Hematopoietic multipotent progenitor cell treated with erythropoietin and hydrocortisone succinate and interleukin-3 and kit ligand, for 17 days (in vitro differentiated cells): ENCODE measurements at places on chromosomes 7 and 10.

- DNase-seq = no peak
These were observed 139.0 kb upstream of the MTPN start for GRCh38 chr7:136116186-136116585.

- DNase-seq = no peak
These were observed 37.1 kb downstream of the ELMO1 start for GRCh38 chr7:37411444-37412034.

- no peak for DNase-seq
These were observed 220.0 kb downstream of the FAM107B start for GRCh38 chr10:14554491-14555205.

DNA sequence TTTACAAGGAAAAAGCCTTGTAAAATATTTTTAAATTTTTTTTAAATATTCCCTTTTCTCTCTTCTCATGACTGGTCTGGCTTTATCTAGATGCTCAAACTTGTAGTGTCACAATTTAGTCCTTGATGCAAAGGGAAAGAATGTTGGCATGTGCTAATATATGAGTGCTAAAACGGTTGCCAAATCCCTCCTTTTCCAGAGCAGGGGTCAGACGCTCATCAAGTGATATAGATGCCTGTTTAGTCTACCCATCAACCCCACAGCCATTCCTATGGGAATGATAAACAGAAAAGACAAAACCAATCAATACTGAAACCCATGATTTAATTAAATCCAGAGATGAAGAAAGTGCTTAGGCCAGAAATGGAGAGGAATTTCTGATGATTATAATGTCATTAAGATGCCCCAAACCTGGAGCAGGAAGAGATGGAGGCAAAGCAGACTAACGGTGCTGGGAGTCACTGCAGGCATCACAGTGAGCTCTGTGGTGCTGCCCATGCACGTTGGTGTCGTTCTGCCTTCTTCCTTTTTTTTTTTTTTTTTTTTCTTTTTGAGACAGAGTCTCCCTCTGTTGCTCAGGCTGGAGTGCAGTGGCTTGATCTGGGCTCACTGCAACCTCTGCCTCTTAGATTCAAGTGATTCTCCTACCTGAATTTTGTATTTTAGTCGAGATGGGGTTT is 210.1 kb upstream of the STK17A start:
- no peak for DNase-seq

DNA sequence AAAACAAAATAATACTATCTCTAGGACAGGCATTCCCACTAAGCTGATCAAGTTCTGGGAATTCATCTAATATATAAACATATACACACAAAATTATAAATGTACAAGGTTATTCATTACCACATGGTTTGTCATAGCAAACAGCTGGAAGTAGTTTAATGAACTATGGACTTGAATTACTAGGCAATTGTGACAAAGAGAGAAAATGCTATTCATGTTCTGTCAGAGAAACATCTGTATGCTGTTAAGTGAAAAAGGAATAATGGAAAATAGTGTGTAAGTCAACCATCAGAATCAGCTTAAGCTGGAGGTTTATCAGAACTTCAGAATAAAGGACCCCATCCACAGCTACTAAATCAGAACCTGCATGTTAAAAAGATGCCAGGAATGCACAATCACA is 2.8 kb downstream of the ZNF248 start:
- DNase-seq = no peak

GRCh38 chr10:17249820-17250219 is 21.8 kb downstream of the VIM start:
- no peak for DNase-seq

DNA sequence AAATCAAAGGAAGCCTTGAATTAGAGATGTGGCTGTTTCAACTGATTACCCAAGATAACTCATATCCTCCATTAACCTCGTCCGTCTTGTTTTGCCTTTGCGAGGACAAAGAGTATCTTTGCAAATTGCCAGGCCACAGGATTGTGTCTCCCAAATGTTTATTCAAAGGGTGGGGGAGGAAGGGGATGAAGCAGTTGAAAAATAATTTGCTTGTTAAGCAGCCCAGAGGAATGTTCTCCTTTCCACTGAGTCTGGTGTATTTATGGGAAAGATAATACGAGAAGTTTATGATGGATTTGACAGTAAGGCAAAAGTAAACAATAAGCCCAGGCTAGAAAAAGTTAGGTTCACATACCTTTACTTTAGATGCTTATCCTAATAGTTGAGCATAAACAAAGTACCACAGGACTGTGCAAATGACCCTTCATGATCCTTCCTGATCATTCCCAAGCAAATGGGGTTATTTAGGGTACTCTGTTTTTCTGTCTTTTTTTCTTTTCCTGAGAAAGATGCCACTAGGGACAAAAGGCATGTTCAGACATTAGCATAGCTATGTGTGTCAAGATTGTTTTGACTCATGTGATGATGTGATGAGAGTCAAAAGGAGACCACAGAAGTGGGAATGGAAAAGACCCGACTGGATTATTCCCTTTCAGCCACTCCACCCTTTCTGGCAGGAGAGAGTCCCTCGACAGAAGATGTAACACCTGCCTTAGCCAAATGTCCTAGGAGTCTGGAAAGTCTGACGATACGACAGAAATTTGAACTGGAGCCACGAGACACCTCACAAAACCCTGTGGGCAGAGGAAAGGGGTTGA is 243.0 kb upstream of the GLI3 start:
- DNase-seq = no peak

DNA sequence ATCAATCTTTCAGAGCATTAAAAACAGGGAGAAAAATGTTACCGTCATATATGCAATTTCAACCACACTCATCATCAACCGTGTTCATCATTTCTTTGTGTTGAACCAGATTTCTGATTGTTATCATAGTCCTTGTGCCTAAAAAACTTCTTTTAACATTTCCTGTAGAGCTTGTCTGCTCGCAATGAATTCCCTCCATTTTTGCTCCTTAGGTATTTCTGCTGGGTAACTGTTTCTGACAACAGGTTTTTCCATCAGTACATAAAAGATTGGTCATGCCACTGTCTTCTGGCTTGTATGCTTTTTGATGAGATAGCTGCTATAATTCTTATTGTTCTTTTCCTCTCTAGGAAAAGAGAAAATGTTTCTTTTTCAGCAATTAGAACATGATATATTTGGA is 8.6 kb upstream of the RBM33 start:
- DNase-seq = no peak

GRCh38 chr10:47036771-47037170 is 125.5 kb downstream of the PTPN20 start:
- DNase-seq = no peak

DNA sequence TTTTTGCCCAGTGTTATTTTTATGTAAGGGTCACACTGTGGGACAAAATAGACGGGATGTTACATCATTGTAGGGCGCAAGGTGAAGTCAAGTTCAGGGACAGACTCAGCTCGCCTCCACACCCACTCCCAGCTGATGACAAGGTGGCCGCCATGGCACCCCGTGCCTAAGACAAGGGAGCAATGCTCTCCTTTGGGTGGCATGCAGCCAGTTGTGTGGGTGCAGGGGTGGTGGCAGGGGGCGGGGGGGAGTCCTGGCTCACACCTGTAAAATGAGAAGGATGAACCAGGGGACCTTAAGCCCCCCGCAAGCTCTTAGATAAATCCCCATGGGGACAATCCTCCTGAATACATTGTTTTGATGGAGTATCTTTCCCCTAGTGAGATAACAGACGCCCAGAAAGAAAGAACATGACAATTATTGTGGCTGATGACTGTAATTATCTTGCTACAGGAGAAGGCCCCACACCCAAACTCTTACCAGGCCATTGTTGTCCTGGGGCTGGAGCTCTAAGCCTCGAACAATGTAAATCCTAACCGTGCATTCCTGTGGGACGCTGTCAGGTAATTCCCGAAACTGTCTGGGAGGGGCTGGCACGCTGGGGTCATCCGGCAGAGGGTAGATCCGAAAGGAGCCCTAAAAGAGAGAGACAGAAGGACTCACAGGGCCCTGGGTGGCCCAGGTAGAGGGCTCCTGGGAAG is 148.7 kb downstream of the MYOF start:
- no peak for DNase-seq

- no peak for DNase-seq
These were observed 657 bp downstream of the ECHDC3 start for GRCh38 chr10:11742779-11743298.

GRCh38 chr7:150381785-150382122 is 2.6 kb downstream of the ZNF775 start:
- DNase-seq = no peak

GRCh38 chr10:79406683-79407422 is 38.6 kb downstream of the ZCCHC24 start:
- no peak for DNase-seq

- DNase-seq = peak; percentile 60
These were observed 46.0 kb downstream of the ATAD1 start for GRCh38 chr10:87771871-87772500.

- DNase-seq = no peak
These were observed 10.0 kb downstream of the MGMT start for GRCh38 chr10:129477051-129477450.

- DNase-seq = no peak
These were observed 78.9 kb upstream of the GPR22 start for GRCh38 chr7:107390916-107391315.
